ENCODE measurements at places on chromosomes 7 and 10.

GRCh38 chr10:59234816-59235429, 58.5 kb downstream of the PHYHIPL start:
- no peak for DNase-seq

DNA sequence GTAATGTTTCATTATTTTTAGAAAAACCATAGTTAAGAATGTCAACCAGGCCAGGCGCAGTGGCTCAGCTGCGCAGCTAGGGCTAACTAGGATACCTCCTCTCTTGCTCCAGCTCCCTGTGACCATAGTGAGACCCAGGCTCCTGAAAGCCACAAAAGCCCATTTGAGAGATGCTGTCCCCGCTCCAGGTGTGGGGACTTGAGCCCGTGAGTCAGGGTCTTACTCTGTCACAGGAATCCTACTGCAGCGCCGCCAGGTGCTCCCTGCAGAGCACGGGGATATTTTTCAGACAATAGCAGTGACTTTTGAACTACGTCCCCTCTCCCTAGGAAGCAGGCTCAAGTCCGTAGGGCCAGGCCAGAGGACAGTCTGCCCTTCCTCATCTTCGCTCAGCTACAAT, 75.6 kb upstream of the NRBF2 start:
- no peak for DNase-seq

GRCh38 chr10:92688927-92689662, 660 bp upstream of the HHEX start:
- DNase-seq = no peak

- no peak for DNase-seq
These were observed 28.9 kb upstream of the AHR start for GRCh38 chr7:17269341-17270221.

DNA sequence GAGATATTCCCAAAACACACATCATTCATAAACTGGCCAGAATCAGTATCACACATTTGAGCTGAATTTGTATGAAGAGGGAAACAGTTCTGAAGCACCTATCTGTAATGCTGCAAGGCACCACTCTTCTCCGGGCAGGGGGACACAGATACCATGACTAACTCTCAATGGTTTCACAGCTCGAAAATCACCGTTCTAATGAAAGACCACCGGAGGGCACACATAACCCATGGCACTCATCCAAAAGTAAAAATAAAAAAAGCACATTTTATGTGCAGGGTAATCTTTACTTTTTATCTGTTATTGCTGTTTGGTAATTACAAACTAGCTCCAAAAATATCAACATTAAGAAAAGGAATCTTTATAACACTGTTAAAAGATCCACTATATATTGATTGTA, 137.5 kb downstream of the PARD3 start:
- DNase-seq = no peak

- no peak for DNase-seq
These were observed 221.2 kb downstream of the ADRA2A start for GRCh38 chr10:111298031-111298430.

GRCh38 chr10:94076325-94076841, 82.7 kb downstream of the PLCE1 start:
- no peak for DNase-seq

DNA sequence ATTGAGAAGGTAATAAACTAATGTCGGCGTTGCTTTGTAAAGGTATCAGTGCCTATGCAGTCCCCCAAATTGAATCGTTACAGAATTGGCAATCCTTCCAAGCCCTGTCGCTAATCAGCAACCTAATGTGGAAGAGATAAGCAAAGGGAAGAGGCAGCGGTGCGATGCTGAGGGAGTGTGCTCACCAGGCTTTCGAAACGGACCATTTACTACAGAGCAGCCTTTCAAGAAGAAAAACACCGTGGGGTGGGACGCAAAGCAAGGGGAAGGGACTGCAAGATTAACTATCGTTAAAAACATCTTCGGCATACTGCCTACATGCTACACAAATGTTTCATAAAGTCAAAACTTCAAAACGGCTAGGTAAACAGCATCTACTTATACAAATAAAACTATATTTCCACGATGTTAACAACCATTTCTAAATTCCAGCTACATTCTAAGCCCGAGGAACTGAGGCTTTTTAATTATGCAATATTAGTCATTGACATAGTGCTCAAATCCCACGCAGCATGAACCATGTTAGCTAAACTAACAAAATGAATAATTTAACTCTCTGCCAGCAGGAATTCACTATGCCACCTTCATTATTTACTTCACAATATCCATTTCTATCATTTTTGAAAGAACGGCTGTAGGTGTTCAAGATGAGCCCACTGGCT, 85.2 kb downstream of the CHCHD3 start:
- DNase-seq = no peak

- DNase-seq = no peak
These were observed 78.3 kb downstream of the GALNT17 start for GRCh38 chr7:71210220-71210619.

- no peak for DNase-seq
These were observed 116.5 kb downstream of the MARCHF5 start for GRCh38 chr10:92407305-92408016.

DNA sequence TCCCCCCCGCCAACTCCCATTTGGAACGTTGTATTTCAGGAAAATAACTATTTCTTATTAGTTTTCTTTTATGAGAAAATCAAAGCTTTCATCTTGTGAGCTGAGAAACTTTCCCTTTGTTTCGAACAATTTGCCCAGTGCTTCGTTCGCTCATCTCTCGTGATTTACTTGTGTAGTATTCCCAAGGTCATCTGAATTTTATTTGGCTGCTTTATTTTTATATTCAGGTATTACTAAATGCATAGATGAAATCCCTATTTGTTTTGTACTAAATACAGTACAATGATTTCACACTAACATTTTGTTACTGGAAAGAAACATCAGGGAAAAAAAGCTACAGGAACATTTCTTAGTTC, 12.0 kb upstream of the EBLN1 start:
- DNase-seq = no peak

DNA sequence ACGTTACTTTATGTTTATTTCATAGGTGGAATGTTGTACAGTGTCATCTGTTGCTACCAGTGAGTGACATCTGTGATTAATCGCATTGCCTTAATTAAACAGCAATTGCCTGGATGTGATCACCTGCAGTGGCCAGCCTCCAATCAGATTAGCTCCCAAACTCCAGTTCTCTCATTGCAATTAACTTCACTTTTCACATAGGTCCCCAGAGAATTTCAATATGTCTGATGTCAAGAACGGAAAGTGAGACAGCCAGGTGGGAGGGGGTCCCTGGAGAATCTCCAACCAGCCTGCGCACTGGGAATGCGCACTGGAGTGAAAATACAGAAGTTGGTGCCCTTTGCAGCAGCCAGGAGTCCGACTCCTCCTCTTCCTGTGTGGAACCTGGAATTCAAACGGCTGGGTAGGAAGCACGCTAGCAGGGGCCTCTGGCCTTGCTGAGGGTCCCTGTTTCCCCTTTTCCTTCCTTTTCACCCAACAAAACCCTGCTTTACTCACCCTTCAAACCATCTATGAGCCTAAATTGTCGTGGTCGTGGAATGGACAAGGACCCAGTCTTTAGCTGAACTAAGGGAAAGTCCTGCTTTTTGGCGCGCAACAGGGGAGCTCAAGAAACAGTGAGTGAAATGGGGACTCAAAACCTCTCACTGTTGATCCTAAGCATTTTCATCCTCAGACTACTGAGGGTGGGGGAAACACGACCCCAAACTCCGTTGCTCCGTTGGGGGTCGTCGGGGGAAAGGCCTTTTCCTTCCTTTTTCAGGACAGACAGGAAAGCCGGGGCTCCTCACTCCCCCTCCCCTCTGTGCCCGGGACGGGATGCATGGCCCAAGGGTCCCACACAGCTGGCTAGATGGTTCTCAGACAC, 1355.5 kb upstream of the LRRTM3 start:
- no peak for DNase-seq

DNA sequence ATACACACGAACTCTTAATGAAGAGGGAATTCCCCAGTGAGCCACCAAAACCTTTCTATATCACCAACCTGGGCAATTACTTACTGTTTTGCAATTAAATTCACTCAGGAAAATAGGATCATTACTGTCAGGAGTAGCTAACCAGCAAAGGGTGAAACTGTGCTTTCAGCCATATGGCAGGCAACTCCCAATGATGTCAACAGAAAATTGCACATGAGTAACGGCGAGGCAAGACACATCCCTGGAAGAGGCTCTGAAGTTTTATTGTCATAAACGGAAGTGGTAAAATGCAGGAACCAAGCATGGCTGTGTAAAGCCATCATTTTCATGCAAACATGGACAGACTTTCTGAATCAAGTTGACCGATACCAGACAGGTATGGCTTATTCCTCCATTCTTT, 548.9 kb upstream of the AUTS2 start:
- DNase-seq = no peak

- DNase-seq = no peak
These were observed 62.4 kb downstream of the HK1 start for GRCh38 chr10:69340695-69341094.

- no peak for DNase-seq
These were observed 1.1 kb upstream of the HBP1 start for GRCh38 chr7:107167483-107168232.

GRCh38 chr7:91850455-91850854, 30.0 kb downstream of the MTERF1 start:
- DNase-seq = no peak

DNA sequence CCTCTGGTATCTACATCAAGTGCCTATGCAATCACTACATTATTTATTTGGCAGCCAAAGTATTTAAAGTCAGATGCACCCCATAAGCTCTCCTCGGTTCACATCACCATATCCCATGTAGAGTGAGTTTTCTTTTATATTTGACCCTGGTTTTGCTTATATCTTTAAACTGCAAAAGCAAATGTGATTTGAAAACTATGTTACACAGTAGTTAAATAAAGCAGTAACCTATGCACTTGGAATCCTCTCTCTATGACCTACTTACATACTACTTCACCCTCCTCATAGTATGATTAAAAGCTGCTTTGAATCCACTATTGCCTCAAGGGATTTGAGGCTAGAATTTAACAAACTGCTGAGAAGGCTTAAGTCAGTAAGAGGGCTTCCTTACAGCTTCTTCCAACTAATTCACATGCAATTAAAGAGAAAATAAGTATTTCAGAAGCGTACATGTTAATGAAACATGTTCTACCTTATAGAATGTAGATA, 2.2 kb upstream of the CELF2 start:
- no peak for DNase-seq

- no peak for DNase-seq
These were observed 448.5 kb downstream of the KCNMA1 start for GRCh38 chr10:77189075-77189474.

DNA sequence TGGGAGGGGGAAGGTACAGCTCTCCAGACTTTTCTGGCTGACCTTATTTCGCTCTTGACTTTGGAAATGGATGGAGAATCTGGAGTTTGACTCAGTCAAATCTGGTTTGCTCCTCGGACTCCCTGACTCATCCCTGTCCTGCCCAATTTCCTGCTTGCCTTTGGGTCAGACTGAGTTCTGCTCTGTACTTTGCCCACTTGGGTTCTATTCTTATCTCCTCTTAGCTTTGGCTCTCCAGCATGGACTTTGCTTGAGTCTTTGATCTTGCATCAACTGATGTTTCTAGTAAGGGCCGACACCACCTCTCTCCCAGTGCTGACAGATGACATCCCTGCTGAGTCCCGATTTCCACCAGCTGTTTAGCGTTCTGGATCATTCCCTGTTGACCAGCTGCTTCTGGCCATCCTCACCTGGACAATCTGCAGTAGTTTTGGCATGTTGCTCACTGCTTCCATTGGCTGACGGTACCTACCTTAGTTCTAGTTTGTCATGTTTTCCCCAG, 335.3 kb downstream of the SUGCT start:
- DNase-seq = no peak

DNA sequence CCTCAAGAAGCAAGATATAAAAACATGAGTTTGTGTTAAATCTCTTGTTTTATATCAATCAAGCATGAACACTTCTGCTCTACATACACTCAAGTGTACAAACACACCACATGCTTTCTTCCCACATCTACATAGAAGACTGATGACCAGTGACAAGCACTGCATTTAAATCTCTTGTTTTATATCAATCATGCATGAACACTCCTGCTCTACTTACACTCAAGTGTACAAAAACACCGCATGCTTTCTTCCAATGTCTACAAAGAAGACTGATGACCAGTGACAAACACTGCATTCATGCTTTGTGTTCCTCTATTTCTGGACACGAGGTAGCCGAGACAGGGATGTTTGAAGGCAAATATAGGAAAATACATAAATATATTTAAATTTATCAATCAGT, 642.0 kb upstream of the PFKP start:
- DNase-seq = no peak

- DNase-seq = no peak
These were observed 169.2 kb downstream of the NOC3L start for GRCh38 chr10:94193466-94193924.

DNA sequence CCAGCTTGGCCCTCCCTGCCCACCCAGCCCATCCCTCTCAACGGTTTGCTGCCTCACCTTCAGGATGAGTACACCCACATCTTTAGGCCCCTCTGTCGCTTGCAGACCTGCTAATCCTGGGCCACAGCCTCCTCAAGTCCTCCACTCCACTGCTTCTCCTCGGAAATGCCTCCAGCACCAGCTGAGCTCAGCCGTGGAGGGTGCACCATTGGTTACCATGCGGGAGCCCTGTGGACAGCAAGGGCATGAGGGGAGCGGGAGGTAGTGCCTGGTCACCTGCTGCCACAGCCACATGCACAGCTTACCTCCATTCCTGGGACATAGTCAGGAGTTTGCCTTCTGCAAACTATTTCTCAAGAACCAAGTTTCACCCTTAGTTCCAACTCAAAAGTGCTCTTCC, 286.3 kb upstream of the ZMIZ1 start:
- no peak for DNase-seq

DNA sequence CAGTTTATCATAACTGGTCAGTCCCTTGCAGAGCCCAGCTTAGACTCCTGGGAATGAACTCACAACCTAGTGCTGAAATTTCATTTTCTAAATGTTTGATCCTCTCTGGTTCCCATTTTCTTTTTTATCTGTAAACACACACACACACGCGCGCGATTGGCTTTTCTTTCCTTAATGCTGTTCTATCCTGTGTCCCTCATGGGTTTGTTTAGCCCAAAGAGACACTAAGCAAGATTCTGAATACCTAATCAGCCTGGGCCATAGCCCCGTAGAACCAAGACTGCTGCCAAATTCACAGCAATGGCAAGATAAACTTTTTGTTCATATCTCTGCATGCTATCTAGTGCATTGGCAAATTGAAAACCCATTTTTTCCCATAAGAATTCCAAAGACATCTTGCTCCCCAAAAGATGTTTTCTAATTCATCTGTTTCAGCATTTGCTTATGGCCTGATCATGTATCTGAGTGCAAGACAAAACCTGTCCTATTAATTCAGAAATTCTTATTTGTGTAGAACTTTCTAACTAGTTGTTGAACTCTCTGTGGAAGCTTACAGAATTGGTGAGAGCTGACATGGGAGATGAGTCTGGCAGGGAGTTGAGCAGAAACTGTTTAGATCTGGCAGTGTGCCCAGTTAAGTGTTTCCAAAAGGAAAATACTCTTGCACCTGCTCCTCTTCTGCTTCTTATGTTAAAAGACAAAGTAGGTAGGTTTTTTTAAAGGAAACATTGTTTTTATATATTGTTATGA, 1.8 kb upstream of the IFIT1 start:
- DNase-seq = no peak

- no peak for DNase-seq
These were observed 157.1 kb upstream of the SHH start for GRCh38 chr7:155969192-155969929.

All from stimulated activated CD4-positive, alpha-beta T cell treated with anti-CD3 and anti-CD28 coated beads, Interleukin-1b, Interleukin-23, amount 100 ng/mL, for 1 hour (primary cell).